NCI-H774 (cell line): ENCODE measurements at places on chromosomes 4 and X.

DNA sequence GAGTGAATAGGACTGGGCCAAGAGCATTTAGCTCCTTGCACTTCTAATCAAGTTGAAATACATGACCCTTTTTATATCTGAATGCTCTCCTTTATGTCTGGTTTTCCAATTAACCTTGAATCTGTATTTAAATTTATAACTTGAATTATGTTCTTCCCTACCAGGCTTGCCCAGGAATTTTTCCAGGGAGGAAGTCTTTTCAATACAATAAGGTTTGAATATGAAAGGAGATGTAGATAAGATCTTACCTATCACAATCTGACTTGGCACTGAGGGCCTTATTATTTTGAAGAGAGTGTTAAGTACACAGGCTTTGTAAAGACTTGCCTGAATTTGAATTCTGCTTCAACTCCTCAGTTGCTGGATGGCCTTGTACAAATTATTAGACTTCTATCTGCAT, 555.7 kb downstream of the PCDH7 start:
- no peak for DNase-seq

- DNase-seq, result no peak
Measured at GRCh38 chrX:10939424-10939823, 171.7 kb upstream of the HCCS start.

DNA sequence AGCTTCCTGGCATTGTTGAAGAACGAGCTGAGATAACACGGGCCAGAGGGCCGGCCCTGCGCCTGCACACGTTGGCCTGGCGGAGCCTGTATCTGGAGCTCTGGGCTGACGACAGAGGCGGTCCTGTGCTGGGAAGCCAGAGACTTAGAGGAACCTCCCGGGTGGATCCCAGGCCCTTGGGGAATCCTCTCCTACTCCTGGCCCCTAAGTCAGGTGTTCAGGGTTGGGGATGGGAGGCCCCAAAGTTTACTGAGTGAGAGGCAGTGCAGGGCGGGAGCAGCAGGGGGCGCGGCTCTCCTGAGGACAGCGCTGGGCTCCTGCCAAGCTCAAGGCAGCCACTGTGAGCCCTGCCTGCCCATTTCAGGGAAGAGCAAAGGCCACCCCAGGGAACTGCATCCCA, 2.5 kb upstream of the HTRA3 start:
- peak; percentile 1 for DNase-seq

- no peak for DNase-seq
Measured at GRCh38 chr4:42750091-42750490, 93.2 kb upstream of the ATP8A1 start.

GRCh38 chr4:112153211-112153791, 8.0 kb downstream of the FAM241A start:
- no peak for DNase-seq

DNA sequence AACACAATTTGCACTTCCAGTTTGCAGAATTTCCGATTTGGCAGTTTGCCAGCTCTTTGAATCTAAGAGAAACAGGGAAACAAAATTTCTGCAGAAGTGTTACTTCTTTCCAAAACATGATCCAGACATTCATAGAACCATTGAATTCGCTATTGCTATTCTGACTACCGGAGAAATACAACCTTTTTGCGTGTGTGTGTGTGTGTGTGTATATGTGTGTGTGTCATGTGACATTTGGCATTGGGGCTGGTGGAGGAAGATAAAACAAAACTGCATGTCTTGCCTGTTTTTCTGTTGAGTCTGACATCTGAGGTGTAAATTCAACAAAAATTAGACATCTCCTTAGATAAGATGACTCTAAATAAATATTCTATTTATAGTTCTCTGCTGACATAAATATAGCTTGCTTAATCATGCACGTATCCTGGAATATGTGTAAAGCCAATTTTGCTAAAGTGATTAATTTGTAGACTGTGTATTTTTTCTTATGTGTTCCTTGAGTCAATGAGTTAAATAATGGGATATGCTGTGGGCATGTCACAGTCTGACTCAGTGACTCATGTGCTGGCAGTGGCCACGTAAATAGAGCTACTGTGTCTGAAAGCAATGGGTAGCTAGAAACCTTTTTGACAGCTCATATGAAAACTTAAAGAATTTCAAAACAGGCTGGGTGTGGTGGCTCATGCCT, 98.9 kb downstream of the HPGD start:
- peak; percentile 6 for DNase-seq

- no peak for DNase-seq
Measured at GRCh38 chr4:45692131-45692735, 431.6 kb downstream of the GABRG1 start.

GRCh38 chr4:68375667-68376559, 26.0 kb upstream of the YTHDC1 start:
- no peak for DNase-seq

DNA sequence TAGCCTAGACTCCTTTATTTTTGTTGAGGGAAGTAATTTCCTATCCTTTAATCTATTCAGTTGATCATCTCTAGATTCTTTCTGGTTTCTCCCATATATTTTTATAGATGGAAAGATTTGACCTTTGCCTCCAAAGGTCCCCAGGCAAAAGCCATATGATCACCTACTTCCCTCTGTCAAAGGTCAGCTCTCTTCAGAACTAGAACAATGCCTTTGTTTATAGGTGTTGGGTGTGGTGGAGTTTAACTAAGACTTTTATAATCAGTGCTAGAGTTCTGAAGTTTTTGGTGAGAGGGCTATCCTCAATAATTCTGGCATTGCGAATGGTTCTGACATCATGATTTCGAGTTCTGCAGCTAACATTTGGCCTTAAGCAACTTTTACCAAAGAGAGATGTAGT, 19.0 kb upstream of the DCAF8L2 start:
- no peak for DNase-seq

- no peak for DNase-seq
Measured at GRCh38 chr4:22635692-22636091, 57.0 kb upstream of the GBA3 start.

DNA sequence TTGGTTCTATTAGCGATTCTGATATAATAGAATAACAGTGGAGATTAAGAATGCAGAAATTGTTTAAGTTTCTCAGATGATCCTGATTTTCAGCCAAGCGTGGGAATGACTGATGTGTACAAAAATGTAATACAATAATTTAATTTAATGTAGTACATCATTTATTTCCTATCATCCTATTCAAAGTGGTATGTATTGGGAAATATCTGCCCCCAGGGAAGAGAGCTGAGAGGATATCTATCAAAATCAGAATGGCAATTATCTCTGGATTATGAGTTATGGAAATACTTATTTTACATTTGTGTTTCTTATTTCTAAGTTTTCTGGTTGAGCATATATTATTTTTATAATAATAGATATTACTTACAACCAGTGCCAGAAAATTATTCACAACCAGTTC, 3.9 kb downstream of the FABP2 start:
- no peak for DNase-seq

DNA sequence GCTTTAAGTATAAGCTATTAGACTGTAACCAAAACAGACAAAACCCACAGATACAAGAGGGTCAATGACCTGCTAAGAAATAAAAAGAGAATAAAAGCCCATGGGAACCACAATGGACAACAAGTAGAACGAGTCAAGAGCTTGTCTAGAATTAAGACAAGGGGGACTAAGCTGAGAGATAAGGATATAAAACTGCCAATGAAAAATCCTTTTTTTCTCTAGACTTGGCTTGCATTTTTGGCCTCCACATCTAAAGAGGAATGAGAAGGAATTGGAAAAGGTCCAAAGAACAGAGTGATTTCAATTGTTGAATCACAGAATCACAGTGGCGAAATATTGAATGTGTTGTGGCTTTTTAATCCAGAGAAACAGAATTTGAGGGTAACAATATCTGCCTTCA, 135.7 kb downstream of the QDPR start:
- no peak for DNase-seq

GRCh38 chr4:166039822-166040221, 166.8 kb downstream of the TLL1 start:
- DNase-seq, result no peak

DNA sequence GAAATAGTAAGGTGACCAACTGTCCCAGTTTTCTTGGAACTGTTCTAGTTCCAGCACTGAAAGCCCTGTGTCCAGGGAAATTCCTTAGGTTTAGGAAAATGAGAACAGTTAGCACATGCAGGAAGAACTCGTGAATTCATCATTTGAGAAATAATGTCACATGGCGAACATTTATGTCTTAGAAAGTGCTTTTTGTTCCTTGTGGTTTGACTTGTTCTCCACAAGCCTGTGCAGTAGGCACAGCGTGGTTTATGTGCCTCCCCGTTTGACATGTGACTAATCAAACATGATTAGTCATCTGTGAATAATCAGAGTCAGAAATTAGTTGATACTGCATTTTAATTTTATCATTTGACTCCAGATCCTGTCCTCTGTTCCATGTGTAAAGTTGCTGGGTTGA, 556.0 kb upstream of the CPEB2 start:
- DNase-seq, result no peak

- DNase-seq, result no peak
Measured at GRCh38 chrX:63258144-63258543, 93.0 kb downstream of the SPIN4 start.

- no peak for DNase-seq
Measured at GRCh38 chr4:158873795-158874401, 105.1 kb downstream of the FNIP2 start.

DNA sequence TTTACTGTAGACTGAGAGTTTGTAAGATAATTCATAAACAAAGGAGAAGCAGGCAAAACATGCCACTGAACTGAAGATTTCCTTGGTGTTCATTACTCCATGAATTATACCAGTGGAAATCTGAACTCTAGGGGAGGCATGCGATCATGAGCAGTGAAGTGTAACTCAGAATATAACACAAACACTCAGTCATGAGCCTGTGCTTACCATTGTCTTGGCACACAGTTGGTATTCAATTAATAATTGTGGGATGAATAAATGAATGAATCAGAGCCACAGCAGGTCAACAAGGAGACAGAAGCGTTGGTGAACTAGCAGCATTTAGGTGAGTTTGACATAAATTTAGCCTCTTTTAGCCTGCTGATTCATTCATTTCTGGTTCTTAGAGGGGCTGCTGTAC, 263.5 kb upstream of the DKK2 start:
- no peak for DNase-seq

DNA sequence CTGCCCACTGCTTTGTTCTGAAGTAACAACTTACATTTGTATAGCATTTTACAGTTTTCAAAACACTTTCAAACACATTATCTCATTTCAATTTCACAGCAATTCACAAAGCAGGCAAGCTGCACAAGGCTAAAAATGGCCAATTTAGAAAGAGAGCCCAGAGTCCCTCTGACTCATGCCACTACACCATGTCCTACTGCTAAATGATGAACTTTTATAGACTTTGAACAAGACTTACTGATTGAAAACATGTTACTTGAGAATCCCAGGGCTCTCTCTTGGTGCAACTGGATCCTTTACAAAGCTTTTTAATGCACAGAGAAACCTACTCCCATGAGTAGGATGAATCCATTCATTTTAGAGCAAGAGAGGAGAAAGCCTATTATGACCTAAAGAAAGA, 5.8 kb upstream of the G3BP2 start:
- DNase-seq, result no peak

GRCh38 chr4:10021653-10022023, 341 bp upstream of the SLC2A9 start:
- DNase-seq, result no peak

DNA sequence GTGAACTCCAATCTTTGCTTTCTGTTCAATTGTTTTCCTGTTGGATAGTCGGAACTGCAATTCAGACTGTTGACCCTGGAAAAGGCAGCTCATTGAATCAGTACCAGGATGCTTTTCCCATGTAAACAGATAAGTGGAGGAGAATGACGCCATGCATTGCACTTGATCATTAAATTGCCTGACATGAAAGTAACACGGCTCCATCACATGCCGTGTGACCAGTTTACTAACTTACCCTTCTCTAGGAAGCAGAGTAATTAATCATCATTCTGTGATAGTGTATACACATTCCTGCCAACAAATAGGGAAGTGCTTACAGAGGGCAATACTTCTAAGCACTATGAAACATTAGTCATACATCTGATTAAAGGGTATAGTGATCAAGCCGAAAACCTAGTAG, 101.4 kb downstream of the PPARGC1A start:
- DNase-seq, result peak; percentile 6

DNA sequence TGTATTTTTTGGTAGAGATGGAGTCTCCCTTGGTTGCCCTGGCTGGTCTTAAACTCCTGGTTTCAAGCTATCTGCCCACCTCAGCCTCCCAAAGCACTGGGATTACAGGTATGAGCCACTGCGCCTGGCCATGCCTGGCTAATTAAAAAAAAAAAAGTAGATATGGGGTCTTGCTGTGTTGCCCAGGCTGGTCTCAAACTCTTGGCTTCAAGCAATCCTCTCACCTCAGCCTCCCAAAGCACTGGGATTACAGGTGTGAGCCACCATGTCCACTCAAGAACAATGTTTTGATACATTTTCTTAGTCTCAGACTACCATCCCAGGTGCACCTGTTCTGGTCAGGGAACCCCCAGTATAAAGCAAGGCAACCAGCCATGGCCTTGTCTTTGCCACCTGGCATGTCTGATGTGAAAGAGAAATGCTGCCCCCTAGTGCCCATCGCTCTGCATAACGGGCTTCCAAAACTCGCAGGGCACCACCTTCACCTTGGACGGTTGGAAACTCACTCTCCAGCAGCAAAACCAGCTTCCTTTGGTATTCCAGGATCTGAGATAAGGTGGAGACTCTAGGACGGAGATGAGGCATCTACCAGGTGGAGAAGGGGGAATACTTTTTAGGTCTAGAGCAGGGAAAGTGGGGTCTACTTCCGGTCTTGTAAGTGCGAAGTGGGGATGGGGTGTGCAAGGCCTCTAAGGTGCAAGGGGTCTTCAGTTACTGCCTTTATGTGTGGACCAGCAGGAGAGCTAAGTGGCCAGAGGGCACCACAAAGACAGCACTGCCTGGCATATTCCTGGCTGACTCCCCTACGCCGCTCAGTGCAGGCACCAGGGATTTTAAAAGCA, 47.7 kb upstream of the AFAP1 start:
- peak; percentile 48 for DNase-seq

DNA sequence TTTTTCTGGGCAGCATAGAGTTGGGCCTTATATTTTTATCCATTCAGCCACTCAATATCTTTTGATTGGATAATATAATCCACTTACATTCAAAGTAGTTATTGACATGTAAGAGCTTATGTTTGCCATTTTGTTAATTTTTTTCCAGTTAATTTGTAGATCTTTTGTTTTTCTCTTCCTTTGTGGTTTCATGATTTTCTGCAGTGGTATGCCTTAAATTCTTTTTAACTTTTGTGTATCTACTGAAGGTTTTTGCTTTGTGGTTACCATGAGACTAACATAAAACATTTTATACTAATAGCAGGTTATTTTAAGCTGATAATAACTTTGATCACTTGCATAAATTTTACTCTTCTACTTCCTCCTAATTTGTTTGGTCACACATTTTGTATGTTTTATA, 140.8 kb upstream of the GATB start:
- DNase-seq, result no peak

- no peak for DNase-seq
Measured at GRCh38 chr4:6716958-6717655, 1.1 kb downstream of the BLOC1S4 start.

- peak; percentile 28 for DNase-seq
Measured at GRCh38 chrX:17616936-17617335, 120.4 kb upstream of the SCML1 start.

DNA sequence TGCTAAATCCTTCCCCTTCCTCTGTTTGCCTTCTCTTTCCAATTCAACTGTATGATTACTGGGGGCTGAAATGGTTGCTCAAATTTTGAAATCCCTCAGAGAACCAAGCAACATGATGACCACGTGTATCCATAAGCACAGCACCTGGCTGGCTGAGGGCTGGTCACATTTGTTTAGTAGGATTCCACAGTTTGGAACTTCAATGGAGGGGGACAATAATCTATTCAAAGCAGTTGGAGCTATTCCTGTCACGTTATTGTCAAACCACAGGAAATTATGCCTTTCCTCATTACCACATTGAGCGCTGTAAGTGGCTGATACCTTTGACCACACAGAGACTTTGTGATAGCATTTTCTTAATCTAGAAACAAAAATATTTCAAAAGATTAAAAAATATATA, 7.0 kb downstream of the TMSB4X start:
- DNase-seq, result no peak
